ENCODE measurements at places on chromosomes 2 and 18.

DNA sequence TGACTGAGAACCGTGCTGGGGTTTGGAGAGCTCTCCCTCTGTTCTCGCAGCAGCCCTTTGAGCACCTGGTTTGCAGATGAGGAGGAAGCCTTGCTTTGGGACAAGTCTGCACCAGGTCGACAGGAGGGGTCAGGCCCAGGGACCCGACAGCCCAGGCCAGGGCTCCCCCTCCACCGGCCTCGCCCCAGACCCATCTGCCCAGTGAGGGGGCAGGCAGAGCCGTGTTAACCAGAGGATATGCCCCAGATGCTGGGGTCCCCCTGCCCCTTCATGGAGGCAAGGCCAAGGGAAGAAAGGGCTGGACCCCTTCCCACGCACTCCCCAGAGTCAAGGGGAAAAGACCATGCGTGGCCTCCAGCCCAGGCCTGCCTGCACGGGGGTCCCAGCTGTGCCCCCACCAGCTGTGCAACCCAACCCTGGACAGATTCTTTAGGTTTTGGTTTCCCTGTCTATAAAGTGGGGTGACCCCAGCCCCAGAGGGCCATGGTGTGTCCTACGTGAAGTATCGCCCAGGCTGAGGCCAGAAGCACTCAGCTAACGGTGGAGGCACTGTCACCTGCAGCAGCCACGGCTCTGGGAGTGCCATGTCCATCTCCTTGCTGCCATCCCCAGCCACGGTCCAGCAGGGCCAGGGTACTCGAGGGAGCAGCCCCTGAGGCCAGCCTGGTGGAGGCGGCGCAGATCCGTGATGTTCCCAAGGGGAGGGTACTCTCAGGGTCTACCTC is 4.8 kb upstream of the SNED1 start:
- no peak for DNase-seq

DNA sequence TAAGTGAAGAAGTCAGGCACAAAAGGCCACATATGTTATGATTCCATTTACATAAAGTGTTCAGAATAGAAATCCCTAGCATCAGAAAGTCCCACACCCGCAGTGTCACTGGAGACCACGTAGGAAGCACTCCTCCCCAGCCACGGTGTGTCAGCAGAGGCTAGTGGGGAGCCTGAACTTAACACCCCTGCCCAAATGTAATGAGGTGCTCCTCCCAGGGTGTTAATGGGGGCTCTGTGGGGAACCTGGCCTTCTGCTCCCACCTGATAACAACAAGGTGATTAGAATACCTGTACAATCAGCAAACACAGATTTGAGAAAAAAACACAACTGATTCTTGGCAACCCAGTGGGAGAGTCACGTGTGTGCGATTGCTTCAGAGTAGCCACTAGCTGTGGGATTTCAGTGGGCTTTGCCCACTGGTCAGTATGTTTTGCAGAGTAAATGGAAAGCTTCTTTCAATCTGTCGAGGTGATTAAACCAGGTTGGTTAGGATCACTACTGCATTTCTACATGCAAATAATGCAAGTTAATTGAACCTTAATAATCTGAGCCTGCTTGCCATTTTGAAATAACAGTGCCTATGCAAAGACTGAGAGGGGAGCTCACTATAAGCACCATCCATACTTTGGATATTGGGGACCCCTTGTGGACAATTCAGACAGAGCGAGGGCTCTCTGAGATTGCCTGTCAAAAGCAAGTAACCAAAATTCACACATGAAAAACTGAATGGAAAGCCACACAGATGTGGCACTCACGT is 20.6 kb upstream of the ATRAID start:
- DNase-seq = no peak

DNA sequence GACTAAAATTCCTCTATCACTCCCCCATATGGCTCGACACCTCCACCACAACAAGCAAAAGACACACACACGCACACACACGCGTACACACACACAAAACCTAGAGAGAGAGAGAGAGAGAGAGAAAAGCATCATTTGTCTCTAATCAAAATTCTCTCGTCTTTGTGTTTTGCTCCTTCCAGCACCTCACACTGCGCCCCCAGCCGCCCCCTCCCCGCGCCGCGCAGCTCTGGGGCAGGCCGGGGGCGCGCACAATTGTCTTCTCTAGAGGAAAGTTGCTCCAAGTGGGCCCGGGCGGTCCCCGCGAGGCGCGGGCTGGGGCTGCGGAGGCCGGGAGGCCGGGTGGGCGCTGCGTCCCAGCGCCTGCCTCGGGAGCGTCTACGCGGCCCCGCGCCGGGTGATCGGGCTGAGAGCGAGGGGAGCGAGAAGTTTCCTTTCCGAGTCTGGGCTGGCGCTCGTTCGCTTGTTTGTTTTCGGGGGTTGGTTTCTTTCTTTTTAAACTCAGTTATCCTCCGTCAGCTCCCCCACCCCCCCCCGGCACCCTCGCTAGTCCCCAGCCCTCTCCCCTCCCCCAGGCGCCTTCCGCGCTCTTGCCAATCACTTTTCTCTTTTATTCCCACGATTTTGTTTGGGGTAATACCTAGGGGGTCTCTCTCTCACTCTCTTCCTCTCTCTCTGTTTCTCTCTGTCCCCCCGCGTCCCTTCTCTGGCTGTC is 4.1 kb downstream of the ZEB2 start:
- no peak for DNase-seq

- no peak for DNase-seq
These were observed 67.5 kb upstream of the AMMECR1L start for GRCh38 chr2:127953128-127953718.

GRCh38 chr2:30514134-30514847 is 67.2 kb downstream of the LCLAT1 start:
- DNase-seq = no peak

GRCh38 chr18:48742304-48742703 is 203.5 kb downstream of the CTIF start:
- no peak for DNase-seq

DNA sequence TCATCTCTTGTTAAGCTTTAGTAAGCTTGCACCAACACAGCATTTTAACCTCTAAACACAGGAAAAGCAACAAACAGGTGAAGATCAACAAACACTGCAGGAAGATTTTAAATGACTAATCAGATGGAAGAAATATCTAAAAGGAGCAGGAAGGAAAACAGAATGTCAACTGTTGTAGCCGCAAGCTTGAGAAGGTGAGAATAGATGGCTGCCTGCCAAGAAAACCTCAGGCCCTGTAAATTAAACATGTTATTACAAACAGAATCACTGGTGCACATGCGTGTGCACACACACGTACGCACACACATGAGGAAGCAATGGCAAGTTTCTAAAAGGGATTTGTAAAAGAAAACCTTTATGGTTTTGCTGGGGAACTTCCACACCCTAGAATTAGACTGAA is 257.8 kb upstream of the GALNT5 start:
- DNase-seq = no peak

DNA sequence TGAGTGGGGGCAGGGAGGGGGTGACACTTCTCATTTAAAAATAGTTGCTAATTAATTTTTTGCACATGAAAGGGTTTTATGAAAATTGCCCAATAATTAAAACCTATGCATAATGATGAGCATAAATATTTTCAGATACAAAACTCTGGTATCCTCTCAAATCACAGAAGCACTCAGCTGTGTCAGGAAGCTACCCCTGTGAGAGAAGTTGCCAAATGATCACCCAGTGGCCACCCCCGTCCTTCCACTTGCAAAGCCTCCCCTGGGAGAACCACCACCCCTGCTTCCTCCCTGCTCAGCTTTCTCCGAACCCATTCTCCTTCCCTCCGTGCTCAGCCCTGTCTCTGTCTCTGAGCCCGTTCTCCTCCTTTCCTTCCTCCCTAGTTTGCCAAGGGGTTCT is 400.2 kb upstream of the SALL3 start:
- no peak for DNase-seq

GRCh38 chr2:17398770-17399169 is 119.5 kb downstream of the RAD51AP2 start:
- DNase-seq = no peak

DNA sequence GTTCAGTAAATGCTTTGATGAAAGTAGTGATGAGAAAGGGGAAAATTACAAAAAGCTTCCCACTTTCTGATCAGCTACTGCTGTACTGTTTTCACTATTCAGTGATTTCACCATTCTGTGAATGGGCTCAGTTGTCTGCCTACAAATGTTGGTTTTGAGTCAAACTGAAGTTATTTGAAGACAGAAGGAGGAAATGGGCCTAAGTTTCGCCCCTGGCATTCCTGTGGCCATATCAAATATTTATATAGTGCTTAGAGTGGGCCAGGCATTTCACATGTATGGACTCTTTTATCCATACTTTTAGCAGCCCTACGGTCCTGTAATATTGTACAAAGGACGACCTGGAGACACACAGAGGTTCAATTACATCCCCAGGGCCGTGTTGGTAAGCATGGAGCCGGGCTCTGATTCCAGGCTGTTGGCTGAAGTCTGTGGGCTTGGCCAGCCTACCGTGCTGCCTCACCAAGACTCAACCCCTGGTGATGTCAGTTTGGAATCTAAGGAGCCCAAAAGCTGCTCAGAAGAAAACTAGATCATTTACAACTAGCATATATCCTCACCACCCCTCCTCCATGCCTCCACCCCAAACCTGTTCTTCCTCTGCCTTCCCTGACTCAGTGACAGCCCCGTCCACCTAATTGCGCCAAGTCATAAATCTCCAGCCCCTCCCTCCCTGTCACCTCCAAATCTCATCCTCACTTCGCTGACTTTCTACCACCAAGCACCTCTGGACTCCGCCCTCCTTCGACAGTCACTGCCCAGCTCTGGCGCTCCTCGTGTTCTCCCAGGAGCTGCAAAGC is 10.1 kb upstream of the GRHL1 start:
- DNase-seq = no peak

GRCh38 chr2:203578759-203579643 is 43.9 kb upstream of the RAPH1 start:
- no peak for DNase-seq

- no peak for DNase-seq
These were observed 247.5 kb downstream of the MREG start for GRCh38 chr2:215765729-215766360.

DNA sequence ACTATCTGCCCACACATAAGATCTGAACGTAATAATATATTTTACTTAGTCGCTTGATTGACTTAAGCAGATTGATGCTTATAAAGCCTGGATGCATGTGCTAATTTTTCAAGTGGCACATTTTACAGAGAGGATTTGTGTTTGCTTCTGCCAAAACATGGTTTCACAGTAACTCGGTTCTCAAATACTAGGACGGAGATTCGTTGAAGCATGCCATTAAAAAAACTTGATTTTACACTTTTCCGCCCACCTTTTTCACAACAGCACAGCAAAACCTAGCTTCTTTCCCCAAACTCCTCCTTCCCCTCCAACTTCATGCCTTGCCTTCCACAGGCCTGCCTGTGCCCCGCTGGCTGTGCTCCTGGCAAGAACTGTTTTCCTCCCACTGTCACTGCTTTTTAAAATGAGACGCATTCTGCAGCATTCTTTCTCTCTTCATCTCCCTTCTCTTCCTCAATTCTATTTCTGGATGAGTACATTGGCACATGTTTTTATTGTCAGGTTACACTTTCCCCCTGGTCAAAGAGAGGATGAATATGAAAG is 55.1 kb upstream of the LMAN1 start:
- no peak for DNase-seq

DNA sequence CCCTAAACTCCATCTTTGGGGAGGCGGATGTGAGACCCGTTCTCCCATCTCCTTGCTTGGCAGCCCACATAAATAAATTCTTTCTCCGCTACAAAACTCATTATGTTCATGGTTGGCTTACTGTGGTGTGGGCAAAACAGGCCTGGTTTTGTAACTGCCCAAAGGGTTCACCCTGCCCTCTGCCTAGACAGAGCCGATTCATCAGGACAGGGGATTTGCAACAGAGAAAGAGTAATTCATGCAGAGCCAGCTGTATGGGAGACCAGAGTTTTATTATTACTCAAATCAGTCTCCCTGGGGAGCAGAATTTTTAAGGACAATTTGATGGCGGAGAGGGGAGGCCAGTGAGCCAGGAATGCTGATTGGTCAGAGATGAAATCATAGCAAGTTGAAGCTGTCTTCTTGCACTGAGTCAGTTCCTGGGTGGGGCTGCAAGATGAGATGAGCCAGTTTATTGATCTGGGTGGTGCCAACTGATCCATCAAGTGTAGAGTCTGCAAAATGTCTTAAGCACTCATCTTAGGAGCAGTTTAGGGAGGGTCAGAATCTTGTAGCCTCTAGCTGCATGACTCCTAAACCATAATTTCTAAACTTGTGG is 8.4 kb upstream of the RNF125 start:
- DNase-seq = no peak
